T-helper 9 cell (primary cell): ENCODE measurements at places on chromosomes 7 and 10.

DNA sequence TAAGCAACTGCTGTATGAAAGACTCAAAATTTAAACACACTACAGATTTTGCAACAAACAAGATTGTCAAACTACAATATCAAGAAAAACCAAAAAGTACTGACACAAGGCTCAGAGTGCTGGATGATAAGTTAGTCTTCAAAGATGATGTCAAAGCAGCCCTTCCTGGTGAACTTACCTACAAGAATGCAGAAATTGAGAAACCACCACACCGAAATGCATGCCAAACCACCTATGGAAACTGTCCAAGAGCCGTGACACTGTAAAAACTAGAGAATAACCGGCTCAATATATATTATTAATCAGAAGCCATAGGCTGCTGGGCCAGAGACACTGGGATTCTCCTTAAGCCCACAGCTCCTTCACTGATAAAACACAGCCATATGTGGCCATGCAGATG lies 25.3 kb downstream of the DENND11 start:
- DNase-seq: no peak

GRCh38 chr10:123559823-123560092 lies 106.4 kb upstream of the GPR26 start:
- DNase-seq: no peak

GRCh38 chr7:28169230-28169629 lies 11.4 kb downstream of the JAZF1 start:
- no peak for DNase-seq

- no peak for DNase-seq
Observed at GRCh38 chr10:130022086-130022485, 58.0 kb upstream of the EBF3 start.

DNA sequence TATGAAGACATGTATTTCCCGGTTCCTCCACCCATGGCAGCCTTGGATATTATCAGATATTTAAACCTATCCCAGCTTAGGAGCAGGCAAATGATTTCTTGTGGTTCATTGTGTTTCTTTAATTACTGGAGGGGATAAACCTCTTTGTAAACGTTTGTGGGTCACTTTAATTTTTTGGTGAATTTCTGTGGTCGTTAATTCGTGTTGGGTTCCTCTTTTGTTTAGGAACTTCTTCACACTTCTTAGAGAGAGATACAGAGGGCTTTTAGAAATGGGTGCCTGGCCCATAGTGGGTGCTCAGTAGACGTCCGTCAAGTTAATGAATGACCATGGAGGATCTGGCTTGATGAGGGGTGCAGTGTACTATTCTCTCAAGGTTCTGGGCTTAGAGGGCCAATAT lies 27.2 kb upstream of the NUB1 start:
- DNase-seq: no peak

GRCh38 chr7:2645274-2645868 lies 13.6 kb downstream of the TTYH3 start:
- no peak for DNase-seq

DNA sequence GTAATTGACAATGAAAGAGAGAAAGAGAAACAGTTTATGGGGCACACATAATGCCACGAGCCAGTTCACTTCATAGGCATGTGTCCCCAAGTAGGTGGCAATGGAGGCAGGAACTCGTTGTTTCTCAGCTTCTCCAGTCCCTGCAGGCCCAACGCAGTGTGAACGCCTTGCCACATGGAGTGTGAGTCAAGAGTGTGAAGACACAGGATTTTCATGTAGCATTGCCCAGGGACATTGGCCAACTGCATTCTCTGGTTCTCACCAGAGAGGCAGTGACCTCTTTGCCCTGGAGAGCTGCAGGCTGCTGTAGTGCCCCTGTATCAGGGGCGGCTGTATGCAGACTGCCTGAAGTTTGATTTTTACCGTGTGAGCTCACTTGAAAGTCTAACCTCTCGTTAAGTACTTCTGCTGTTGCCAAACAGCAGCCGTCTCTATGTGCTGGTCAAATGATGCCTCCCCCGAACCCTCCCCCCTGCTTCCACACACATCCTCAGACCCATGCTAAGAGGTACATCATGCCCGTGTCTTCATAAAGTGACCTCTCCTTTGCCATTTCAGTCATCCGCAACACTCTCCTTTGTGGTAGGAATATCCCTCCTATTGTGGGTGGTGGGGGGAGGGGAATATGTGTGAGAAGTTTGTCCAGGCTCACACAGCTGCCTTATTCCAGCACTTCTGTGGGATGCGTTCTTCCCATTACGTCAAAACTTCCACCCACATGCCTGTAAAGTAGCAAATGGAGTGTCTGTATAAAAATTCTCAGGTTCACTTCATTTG lies 12.7 kb downstream of the LRRC18 start:
- DNase-seq: no peak

DNA sequence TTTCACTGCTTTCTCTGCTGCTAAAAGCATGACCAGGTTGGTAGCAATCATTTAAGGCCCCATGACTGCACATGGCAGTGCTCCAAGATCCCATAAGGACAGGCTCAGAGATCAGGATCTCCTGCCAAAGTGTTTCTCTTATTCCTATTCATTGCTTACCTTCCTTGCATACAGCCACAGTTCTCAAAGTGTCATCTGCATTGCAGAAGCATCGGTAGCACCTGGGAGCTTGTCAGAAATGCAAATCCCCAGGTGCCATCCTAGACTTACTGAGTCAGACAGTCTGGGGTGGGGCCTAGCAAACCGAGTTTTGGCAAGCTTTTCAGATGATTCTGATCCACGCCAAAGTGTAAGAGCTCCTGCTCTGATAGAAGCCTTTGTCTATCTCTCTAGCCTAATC lies 489.0 kb upstream of the AUTS2 start:
- DNase-seq: no peak

GRCh38 chr7:55567571-55567970 lies 4.7 kb downstream of the VOPP1 start:
- no peak for DNase-seq

GRCh38 chr7:32865448-32866030 lies 26.0 kb downstream of the KBTBD2 start:
- DNase-seq: no peak
